ENCODE measurements at places on chromosomes 3 and 15.

DNA sequence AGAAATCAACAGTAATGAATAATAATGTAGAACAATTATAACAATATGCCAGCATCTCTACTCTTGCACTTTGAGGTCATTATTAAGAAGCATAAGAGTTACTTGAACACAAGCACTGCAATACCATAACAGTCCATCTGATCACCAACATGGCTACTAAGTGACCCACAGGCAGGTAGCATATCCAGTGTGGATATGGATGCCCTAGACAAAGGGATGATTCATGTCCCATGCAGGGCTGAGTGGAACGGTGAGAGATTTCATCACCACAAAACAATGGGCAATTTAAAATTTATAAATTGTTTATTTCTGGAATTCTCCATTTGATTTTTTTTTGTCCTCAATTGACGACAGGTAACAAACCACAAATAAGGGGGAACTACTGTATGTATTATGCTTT is 107.7 kb upstream of the TSC22D2 start:
- DNase-seq: no peak

GRCh38 chr15:69609776-69610175 is 157.2 kb downstream of the RPLP1 start:
- DNase-seq: no peak

- no peak for DNase-seq
These were observed 72.3 kb downstream of the LMLN start for GRCh38 chr3:198032039-198032936.

DNA sequence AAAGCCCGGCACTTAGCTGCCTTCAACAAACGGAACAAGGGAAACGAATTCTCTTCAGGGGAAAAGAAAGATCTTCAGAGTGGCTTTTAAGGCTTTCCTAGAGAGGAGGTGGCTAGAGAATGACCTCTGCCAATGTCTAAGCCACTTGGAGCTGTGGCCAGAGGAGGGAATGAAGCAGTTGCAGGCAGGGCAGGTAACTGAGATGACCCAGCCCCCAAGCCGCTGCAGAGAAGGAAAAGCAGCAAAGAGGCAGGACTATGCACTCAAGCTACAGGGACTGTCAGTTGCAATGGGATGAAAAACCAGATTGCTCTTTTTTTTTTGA is 113.5 kb downstream of the SEC22A start:
- no peak for DNase-seq

DNA sequence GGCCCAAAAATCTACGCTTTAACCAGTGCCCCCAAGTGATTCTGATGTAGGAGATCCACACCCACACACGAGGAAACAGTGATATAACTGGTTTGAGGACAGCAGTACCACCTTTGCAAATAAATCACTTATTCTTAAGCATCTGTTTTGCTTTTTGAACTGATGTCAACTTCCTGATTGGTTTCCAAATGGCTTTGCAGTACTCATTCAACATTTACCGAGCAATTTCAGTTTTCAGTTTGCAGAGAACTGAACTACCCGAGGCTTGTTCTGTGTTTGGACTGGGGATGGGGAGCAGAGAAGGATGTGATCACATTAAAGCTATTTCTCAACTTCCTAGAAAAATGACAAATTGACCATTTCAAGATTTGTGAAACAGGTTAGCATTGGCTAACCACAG is 1.1 kb upstream of the GYG1 start:
- DNase-seq: no peak

DNA sequence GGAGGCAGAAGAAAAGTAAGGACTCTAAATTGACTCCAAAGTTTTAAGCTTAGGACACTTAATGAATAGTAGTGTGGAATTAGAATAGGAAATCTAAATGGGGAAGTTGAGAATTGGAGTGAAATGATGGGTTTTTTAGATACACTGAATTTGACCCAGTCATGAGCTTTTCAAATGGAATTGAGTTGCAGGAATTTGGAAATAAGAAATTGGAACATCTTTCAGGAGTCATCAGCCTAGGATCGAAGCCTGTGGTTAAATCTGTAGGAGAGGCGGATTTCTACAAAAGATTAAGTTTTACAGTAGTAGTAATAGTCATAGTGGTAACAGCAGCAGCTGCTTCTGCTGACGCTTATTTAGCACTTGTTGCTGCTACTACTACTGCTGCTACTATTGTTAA is 129.0 kb upstream of the LRRFIP2 start:
- DNase-seq: no peak
